ENCODE measurements at places on chromosomes 2 and 18.

DNA sequence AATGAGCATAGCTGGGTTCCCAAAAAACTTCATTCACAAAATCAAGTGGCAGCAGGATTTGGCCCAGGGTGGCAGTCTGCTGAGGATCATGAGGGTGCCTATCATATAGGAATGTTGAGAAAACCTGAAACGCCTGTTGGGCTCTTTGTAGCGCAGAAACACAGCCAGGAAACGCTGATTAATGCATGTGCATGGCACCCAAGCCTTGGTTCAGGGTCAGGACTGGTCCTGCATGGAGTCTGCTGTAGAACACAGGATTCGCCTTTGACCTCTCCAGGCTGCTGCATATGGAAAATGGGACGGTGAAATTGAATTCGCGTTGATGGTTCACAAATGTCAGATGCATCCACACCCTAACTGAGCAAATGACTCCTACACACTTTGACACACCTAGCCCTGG is 227.9 kb upstream of the COPS8 start:
- no peak for DNase-seq

DNA sequence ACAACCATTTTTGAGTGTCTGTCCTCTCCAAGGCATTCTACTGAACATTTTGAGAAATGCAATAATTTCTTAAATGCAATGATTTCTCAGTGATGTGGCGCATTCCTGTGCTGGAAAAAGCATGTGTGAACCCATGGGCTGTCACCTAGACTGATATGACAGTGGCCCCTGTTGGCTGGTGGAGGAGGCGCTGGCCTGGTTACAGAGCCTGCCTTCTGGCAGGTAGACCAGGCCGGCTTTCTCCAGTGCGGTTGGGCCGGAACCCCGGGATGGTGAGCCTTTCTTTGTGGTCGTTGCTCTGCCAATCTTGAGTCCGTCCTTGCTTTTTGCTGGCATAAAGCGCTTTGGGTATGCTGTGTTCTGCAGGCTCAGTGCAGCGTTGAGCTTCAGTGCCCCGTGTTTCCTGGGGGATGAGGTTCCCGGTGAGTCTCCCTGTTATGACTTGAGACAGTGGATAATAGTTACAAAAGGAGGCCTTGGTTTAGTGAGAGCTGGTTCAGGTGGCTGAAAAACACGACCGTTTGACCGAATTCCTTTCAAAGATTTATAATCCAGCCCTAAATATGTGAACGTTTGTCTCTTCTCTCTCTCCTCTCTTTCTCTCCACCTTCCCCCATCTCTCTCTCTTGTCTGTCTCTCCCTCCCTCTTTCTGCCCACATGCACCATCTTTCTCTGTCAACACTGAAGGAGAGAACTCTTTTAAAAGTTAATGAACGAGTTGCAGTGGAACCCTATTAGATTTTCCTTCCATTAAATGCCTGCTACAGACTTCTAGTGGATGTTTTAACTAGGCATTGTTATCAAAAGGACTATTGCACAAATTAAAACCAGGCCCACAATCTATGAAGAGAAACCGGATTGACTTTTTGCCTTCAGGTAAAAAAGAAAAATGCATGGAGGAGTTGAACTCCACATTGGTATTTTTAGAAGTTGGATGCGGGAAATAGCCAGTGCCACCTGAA is 34.0 kb downstream of the TSHZ1 start:
- DNase-seq = no peak

DNA sequence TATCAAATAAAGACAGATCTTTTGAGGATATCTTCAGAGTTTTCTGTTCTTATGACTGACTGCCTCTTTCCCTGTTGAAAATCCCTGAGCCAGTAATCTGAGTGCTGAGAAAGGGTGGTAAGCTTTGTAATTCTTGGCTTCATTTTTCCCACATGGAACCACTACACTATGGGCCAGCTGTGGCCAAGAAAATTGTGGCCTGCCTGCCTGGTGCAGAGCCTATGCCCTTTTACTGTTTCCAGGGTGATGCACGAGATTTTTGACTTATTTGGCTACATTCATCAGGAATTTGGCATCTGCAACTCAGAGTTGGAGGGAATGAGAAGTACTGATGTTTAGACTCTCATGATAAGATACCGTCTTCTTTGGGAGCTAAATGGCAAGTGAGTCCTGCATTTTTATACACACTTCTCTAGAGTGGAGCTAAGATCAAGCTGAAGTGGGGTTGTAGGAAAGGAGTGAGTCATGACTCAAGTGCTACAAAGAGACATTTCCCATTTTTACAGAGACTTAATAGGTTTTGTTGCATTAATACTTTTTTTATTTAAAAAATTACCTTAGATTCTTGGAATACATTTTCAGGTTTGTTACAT is 328.2 kb upstream of the CDH7 start:
- DNase-seq = no peak

GRCh38 chr2:134253117-134253704 is 661 bp upstream of the MGAT5 start:
- no peak for DNase-seq

- DNase-seq = no peak
Observed at GRCh38 chr2:109024477-109024876, 35.5 kb upstream of the EDAR start.

DNA sequence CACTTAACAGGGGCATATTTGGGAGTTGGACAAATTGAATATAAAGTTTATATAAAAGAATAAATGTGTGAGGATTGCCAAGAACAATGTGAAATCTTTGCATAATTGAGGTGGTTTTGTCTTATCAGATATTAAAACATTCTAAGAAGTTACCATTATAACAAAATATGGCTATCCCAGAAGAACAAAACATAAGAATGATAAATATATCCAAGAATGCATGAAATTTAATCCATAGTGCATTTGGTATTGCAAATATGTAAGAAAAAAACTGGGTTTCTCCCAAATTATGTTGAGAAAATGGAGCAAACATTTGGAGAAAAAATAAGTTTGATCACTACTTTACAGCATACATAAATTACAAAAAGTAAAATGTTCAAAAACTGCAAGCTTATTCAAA is 562.4 kb downstream of the RNF144A start:
- no peak for DNase-seq

DNA sequence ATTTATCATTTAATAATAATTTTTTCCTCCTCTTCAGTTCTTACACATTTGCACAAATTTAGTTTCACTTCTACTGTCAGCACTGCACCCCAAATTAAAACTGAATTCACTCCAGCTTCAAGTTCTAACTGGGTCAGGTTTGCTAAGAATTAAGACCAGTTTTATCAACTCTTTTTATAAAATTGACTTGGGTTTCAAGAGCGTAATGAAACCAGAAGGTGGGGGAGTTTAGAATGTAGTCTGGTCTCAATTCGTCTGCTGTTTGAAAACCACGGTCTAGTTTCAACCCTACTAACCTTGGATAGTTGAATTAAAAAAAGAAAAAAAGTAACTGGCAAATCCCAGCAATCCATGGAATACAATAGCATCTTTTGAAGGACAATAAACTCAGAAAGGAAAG is 14.3 kb upstream of the CTLA4 start:
- no peak for DNase-seq
